Endodermal cell (in vitro differentiated cells): ENCODE measurements at places on chromosomes 3 and 15.

GRCh38 chr15:65553691-65554090 is 23.4 kb downstream of the HACD3 start:
- no peak for DNase-seq

- DNase-seq, result peak; percentile 38
Measured at GRCh38 chr3:184733181-184733580, 21.3 kb upstream of the MAGEF1 start.

GRCh38 chr15:70556779-70557178 is 206.6 kb downstream of the UACA start:
- no peak for DNase-seq

DNA sequence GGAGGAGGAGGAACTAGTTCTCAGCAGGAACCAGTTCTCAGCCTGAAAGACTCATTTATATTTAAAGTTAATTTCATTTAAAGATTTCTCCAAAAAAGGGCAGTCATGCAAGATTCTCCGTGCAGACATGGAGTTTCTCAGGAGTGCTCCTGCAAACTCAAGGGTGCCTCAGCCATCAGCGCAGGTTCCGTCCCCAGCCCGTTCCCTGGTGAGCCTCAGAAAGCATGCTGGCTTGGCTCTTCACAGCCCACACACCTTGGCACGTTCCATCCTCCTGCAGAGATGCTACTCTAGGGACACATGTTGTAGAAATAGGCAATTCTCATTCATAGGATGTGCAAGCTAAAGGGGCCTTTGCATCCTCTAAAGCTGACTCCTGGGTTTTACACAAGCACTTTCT is 123.0 kb downstream of the LIPC start:
- DNase-seq, result peak; percentile 39

DNA sequence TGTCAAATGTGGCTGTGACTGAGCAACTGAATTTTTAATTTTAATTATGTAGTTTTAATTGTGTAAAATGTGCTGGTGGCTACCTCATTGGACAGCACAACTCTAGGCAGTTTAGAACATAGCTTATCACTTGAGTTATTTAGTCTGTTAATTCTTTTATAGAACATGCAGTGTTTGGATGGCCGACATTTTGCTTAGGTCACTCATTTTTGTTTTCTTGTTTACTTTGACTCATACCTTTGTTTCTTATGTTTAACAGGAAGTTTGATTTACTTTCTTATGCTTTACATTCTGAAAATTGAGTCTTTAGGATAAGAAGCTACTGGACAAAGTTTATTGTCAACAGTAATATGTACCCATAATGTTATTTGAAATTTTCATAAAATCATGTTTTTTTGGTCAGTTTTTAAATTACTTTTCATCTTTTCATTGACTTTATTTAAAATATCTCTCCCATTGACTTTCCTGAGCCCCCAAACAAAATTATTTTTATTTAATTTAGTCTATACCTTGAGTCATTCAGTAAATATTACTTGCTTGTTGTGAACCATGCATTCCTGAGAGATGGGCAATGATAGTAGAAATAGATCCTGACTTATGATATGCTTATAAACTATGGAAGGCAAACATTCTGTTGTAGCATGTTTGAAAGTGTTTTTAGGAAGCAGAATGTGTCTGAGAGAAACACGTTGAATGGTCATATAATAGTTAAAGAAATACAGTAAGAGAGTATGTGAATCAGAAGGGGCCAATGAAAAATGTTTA is 60.6 kb downstream of the TCF12 start:
- no peak for DNase-seq

DNA sequence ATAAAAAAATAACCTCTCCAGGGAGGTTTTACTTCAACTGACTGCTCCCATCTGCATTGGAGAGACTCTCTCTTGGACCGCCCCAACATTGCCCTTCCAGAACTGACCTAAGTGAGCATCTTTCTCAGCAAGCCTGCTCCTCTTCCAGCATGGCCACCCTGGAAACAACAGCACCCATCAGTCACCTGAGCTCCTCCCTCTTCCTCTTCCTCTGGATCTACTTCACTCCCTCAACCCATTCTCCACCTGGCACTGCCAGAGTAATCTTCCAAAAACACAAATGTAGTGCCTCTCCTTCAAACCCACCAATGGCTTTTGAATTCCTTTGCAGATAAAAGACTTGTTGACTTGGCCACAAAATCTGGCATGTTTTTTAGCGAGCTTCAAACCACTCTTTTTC is 128.8 kb upstream of the NR2F2 start:
- no peak for DNase-seq
